ENCODE measurements at places on chromosomes 7 and 10.
A peak's percentile ranks its signal among the peaks of the same experiment; 100 is the strongest.

DNA sequence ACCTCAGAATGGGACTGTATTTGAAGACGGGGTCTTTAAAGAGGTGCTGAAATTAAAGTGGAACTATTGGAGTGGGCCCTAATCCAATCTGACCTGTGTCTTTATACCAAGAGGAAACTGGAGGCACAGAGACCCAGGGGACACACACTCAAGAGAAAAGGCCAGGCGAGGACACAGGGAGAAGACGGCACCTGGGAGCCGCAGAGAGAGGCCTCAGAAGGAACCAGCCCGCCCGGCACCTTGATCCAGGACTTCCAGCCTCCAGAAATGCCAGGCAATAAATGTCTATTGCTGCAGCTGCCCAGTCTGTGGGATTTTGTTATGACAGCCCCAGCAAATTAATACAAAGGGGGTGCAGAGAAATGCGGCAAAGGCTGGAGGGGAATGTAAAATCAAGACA lies 10.5 kb downstream of the CARD11 start:
- no peak for DNase-seq

DNA sequence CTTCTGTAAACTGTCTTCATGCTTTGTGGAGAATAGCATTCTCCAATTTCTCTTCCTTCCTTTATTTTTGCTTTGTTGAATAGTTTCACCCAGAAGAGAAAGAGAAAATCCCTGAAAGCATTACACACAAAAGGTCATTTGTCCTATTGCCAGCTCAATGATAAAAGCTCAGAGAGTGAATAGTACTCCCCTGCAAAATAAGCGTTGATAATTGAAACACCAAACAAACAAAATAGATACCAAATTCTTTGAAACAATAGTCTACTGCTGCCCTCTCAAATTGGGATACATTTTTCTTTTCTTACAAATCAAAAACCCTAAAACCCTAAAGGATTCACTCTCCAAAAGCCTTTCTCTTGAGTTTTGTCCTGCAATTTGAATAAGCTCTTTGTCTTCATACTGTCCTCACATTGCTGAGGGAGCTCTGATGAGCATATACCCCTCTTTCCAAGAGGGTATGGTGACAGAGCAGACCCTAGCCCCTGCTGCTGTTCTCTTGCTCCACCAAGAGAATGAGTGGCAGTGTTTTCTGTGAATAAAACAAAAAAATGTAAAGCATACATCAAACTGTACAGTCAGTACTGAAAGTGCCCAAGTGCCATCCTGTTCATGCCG lies 134.4 kb downstream of the CSTF2T start:
- DNase-seq = no peak

GRCh38 chr10:79055892-79056291 lies 12.9 kb upstream of the ZMIZ1 start:
- DNase-seq = no peak

DNA sequence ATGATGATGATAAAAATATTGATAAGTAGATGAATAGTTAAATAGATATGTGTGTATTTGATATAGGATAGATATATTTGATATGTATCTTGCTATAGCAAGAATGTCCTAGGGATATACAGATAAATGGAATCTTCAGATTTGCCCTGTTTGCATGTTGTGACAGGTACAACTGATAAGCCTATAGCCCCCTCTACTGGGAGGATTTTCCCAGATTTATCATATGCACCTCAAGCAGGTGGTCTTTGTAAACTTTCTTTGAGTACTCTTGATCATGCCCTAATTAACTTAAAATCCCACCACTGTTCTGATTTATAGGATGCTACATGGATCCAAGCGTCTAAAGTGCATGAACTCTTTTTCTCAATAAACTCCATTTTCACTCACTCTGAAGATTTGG lies 1050.7 kb downstream of the SORCS3 start:
- no peak for DNase-seq

- DNase-seq = peak; percentile 37
These were observed at the start of gene PTPN12 for GRCh38 chr7:77537136-77537777. PTPN12 (plus strand) TSS chr7:77537295; CDS start chr7:77537547, 252 bp downstream.

DNA sequence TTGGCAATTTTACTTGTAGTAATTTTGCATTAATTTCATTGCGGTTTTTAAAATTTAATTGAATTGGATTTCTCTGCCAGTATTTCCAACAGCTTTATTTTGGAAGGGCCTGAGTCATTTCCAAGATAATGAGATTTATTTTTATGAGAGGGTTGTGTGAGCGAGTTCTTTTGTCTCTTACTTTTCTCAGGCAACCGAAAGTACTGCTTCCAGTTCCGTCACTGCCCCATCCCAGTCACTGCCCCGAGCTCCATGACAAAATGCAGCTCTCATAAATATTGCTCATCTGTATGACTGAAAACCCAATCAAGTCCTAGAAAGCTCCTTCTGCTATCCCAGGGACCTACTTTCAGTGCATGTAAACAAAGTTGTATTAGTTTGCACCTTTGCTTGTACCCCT lies 468.4 kb upstream of the SEMA3D start:
- DNase-seq = no peak

DNA sequence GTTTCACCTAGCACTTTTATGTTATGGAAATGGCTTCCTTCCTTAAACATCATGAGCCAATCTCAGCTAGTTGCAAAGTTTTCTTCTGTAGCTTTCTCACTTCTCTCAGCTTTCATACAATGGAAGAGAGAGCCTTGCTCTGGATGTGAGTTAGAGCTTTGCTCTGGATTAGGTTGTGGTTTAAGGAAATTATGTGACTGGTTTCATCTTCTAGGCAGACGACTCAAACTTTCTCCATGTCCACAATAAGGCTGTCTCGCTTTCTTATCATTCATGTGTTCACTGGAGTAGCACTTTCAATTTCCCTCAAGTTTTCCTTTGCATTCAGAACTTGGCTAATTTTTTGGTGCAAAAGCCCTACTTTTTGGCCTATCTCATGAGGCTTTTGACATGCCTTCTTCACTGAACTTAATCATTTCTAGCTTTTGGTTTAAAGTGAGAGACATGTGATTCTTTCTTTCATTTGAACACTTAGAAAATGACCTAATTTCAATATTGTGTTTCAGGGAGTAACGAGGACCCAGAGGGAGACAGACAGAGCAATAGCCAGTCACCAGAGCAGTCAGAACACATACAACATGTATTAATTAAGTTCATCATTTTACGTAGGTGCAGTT lies 49.8 kb downstream of the CNOT4 start:
- DNase-seq = no peak

- no peak for DNase-seq
These were observed 1421.2 kb upstream of the CELF2 start for GRCh38 chr10:9596368-9596920.

GRCh38 chr7:18529239-18529638 lies 33.7 kb downstream of the HDAC9 start:
- no peak for DNase-seq

GRCh38 chr7:22611758-22612079 lies 111.7 kb upstream of the STEAP1B start:
- no peak for DNase-seq

- no peak for DNase-seq
These were observed 33.9 kb downstream of the LRRC4 start for GRCh38 chr7:127997226-127997922.

DNA sequence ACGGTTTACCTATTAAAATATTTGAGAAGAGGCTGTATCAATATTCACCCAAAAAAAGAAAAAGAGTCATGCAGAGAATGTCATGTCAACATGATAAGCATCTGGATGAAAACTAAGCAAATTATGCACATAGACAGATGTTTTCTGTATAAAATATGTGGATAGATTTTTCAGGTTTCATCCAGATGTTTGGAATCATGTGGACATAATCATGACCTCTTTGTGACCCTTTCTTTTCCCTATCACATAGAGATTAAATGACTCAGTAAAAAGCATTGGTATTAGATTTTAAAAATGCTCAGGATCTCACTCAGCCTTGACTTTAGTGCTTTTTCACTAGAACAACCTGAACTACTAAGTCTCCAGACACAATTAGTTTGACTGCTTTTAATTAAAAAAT lies 90.0 kb downstream of the FOXP2 start:
- DNase-seq = no peak

- no peak for DNase-seq
These were observed 13.1 kb upstream of the CAMK2G start for GRCh38 chr10:73887294-73888039.

GRCh38 chr7:98731651-98732050 lies 114.6 kb downstream of the NPTX2 start:
- DNase-seq = no peak

DNA sequence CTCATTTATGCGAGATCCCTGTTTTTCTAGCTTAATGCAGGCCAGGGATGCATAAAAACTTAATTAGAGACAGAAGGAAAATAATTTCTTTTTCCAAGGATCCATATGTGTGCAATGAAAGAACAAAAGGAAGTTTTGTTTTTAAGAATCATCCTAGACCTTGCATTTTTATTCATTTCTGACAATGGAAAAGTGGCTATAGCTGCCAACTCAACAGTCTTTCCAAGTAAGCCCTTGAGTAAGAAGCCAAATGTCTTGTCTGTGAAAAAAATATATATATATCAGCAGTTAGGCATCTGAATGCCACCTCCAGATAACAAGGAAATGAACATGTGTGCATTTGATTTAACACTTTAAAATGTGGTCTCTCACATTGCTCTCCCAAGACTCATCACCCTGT lies 1397.6 kb downstream of the GATA3 start:
- no peak for DNase-seq

DNA sequence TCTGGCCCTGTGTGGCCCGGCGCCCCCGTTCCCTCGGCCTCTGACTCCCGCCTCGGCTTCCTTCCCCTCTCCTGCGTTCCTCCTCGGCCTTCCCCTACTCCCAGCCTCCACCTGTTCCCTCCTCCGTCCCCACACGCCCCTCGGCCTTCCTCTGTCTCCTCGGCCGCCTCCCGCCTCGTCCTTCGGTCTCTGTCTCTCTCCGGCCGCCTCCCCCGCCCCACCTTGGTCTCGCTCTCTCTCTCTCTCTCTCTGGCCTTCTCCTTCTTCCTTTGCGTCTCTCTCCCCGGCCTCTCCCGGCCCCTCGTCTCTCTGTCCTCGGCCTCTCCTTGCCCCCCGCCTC lies 588 bp downstream of the GET4 start:
- no peak for DNase-seq

GRCh38 chr7:158030566-158030965 lies 557.1 kb downstream of the PTPRN2 start:
- no peak for DNase-seq

- no peak for DNase-seq
These were observed 275.9 kb downstream of the TCF7L2 start for GRCh38 chr10:113225903-113226302.

DNA sequence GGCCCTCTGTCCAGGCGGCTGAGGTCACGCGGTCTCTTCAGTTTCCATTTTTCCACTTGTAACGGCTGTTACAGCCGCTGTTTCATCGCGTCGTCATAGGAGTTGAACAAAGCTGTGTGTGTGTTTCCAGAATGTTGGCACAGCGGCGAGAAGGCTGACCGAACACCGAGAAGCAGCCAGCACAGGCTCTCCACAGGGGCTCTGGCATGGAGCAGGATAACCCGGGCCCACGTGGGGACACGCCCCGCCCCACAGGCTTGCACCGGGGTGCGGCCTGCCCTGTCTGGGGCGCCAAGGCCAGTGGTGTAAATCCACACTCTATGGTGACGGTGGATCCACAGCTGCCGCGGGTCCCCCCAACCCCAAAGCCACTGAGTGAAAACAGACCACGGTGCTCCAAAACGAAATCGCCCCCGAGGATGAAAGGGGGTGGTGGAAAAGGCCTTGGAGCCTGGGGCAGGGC lies 448.2 kb downstream of the DNAJB6 start:
- DNase-seq = no peak

DNA sequence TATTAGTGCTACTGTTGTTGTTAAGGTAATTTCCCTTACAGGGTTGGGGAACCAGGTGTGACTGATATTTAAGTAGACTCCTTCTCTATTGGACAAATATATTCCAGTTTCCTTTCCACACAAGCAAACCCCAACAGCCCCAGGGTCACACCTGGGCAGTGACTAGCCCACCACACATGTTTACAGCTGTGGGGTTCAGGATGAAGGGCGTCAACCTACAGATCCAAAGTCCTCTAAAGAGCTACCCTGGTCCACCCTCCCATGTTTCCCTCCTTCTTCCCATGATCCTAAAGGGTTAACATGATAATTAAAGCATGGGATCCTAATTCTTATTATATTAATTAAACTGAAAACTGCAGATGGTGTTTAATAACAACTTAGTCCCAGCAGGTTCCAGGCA lies 701.5 kb downstream of the GRID1 start:
- no peak for DNase-seq

DNA sequence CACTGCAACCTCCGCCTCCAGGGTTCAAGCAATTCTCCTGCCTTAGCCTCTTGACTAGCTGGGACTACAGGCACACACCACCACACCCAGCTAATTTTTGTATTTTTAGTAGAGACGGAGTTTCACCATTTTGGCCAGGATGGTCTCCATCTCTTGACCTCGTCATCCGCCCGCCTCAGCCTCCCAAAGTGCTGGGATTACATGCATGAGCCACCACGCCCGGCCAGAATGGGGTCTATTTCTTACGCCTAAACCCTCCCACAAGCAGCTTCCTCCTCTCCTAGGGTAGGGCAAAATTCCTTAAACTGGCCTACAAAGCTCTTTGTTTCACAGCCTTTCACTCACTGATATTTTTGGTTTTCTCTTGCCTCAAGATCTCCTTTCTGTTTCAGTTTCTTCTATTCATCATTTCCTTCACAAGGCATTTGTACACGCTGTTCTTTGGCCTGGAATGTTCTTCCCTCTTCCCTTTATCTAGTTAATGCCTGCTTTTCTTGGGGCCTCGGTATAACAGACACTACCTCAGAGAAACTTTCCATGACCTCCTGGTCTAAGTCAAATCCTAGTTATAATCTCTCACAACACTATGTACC lies 6.7 kb downstream of the CPEB3 start:
- DNase-seq = no peak

DNA sequence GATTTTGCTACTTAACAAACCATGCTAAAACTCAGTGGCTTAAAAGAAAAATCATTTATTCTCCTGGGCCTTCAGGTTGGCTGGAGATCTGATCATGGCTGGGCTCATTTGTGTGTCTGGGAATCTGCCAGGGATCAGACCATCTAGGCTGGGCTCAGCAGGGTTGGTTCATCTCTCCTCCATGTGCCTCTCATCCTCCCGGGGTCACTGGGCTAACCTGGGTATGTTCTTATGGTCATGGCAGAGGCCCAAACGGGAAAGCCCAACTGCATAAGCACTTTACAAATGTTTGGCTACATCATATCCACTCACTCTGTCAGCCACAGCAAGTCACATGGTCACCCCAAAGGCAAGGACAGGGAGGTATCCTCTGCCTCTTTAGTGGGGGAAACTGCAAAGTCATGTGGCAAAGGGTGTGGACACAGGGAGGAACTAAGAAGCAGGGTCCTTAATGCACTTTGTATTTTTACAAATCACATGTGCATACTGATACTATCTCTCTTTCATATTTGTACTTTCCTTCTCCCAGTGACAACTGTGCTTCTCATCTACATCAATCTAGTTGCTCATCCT lies 231.4 kb downstream of the BUB3 start:
- DNase-seq = no peak

DNA sequence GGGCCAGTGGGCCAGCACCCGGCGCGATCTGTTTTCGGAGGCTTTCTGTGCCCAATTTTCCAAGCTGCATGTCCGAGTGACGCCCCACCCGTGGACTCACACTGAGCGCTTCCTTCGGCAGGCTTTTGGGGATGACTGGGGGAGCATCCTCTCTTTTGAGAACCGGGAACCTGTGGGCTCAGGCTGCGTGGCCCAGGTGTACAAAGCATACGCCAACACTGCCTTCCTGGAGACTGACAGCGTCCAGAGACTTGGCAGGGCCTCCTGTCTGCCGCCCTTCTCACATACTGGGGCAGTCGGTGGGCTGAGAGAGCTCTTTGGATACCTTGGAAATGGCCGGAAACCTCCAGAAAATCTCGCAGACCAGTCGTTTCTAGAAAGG lies 1.0 kb downstream of the ADCK2 start:
- DNase-seq = no peak

GRCh38 chr7:1540776-1541271 lies 10.3 kb downstream of the MAFK start:
- no peak for DNase-seq

Measured in stimulated activated CD8-positive, alpha-beta memory T cell treated with anti-CD3 and anti-CD28 coated beads, Interleukin-2, amount 100 ng/mL, for 48 hours (primary cell).